SK-MEL-5 (cell line): ENCODE measurements at places on chromosomes 3 and 15.

- DNase-seq = no peak
These were observed 304.8 kb upstream of the CTDSPL start for GRCh38 chr3:37556789-37557301.

DNA sequence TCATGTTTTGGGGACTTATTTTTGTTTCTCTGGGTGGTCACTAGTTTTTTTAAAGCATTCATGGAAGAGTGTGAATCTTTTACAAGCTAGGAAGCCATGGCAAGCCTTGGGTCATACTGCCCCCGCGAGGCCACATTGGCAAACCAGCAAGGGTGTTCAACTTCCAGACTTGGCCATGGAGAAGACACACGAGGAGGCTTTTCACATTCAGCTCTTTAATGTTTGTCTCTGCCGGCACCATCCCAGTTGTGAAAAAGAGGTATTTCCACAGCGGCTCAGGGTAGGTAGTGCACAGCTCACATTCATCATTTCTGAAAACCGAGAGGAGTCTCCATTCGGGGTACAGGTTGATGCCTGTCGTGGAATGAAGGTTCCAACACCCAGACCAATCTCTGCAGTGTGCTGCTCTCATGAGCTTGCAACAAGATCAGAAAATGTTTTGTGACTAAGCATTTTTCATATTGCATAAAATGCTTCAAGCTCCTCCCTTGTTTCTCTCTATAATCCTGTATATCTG lies 7.7 kb downstream of the CCR5 start:
- DNase-seq = peak; percentile 82

GRCh38 chr3:176879710-176880109 lies 317.6 kb downstream of the TBL1XR1 start:
- no peak for DNase-seq

DNA sequence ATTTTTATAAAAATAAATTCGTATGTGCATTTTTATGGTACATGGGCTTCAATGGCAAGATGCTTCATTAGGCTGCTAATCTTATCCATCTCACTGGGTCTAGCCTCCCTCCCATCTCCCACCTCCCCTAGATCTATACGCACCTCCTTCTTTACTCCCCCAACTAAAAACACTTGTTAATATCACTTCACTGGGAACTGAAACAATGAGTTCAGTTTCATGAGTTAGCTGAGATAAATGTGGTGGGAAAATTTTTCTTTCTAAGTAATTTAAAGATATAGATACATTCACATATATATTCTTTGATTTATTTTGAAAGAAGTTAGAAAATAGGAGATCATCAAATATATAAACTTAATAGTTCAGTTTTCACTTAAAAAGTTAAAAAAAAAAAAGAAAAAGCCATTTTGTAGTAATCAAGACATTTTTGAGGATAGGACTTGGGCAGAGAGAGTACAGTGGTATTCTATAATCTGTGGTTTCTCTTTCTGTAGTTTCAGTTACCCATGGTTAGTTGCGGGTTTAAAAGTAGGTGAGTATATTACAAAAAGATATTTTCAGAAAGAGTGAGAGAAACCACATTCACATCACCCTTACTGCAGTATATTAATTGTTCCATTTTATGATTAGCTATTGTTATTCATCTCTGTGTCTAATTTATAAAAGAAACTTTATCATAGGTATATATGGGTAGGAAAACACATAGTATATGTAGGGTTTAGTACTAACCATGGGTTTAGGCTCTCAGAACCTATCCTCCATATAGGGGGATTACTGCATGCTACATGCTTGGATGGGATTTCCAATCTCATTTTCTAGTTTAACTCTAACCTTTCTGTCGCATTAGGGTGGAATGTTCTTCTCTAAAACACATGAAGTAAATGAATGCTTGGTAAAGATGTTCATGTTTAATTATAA lies 316.0 kb upstream of the CBLB start:
- no peak for DNase-seq

DNA sequence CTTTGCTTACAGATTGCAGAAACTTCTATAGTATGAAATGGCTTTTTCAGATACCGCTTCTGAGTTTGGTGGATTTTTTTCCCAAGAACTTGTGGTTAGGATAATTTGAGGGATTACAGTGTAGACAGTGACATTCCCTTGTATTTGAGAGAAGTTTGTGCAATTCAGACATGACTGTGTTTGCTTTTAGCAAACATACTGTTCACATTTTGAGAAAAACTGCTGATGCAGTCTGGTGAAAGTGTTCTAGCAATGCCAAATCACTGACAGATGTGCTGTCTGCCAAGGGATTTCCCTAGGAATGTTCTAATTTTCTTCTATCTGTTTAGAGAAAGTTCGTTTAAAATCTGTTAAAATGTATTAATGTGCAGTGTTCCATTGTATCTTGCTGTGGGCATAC lies 652.6 kb downstream of the FHIT start:
- DNase-seq = no peak

DNA sequence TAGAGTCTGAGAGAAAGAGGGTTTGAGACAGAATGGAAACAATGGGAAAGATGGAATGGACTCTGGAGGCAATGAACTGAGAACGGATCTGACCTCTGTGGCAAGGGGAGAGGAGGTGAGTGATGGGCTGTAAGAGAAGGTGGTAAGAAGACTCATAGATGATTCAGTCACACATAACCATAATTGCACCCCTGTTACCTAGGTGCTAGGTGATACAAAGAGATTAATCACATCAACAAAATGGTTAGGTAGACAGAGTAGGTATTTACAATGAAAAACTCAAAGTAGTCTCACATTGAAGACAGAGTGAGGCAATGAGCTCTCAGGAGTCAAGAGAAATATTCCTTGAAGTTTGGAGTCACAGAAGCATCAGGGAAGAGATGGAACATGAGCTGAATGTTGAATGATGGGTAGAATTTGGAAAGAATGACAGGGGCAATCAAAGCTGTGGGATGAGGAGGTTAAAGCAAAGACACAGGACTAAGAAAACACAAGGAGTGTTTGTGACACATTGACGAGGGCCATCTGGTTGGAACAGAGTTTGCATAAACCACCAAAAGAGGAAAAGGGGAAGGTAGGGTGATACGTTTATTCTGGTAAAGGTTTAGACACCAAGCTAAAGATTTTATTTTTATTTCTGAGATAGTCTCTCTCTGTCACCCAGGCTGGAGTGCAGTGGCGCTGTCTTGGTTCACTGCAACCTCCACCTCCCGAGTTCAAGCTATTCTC lies 32.7 kb downstream of the MME start:
- no peak for DNase-seq

DNA sequence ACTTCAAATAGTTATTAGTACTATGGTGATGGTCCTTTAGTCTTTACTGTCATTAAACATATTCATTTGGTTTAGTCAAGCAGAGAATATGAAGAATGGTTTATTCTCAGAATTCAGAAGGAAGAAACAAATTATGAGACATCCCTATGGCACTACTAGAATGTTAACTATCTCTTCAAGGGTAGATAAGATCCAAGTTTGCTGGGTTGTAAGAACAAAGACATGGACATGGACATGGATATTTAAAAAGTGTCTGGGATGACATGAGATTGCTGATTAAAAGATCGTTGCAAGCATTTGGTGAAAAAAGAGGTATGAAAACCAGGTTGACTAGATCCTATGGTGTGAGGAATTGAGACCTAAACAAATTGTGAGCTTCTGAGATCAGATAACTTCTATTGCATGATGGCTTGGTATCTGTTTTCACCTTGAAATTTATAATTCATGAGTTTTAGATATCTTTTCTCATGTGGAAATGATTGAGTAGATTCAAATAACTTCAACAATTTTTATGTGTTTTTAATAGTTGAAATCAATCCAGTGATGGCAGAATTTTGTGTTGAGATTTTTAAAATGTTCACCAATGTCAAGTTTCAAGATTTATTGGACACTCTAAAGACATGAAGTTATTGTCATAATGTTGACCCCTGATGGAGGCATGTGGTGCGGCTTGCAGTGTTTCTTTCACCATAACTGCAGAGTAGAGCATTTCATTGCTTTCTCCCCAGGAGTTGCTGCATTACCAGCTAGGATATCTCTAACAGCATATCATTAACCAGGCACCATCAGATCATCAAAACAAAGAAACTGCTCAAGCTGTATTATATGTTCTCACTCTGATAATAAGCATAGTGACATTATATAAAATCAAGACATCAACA lies 72.6 kb downstream of the NAALADL2 start:
- DNase-seq = no peak

GRCh38 chr15:87099916-87100315 lies 1020.2 kb downstream of the AGBL1 start:
- no peak for DNase-seq

DNA sequence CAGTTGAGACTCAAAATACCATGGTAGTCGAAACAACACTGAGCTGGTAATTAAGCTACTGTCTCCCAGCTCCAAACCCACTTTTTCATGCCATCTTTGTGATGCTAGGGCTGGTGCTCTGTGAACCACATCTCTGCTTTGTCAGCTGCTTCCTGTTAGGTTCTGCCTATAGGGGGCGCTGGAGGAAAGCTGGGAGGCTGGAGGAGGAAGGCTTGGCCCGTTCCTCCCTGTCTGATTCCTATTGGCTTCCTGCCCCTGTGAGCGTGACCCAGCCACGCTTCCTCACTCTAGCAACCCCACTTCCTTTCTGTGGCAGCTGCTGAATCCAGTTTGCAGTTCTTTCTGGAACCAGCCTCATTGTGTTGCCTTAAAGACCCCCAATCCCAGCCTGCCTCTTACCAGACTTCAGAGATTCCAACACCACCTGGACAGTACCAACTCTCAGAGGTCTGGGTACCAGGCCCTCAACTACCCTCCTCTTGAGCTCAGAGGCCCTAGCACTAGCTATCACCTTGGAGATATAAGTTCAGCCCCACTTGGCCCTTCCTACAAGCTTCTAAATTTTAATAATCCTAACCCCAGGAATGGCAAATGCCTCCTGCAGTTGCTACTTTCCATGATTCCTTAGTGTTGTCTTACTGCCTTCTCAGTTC lies 120.9 kb downstream of the ERC2 start:
- DNase-seq = peak; percentile 67

- DNase-seq = peak; percentile 20
These were observed 563 bp downstream of the ARL6IP5 start for GRCh38 chr3:69085168-69085832.

DNA sequence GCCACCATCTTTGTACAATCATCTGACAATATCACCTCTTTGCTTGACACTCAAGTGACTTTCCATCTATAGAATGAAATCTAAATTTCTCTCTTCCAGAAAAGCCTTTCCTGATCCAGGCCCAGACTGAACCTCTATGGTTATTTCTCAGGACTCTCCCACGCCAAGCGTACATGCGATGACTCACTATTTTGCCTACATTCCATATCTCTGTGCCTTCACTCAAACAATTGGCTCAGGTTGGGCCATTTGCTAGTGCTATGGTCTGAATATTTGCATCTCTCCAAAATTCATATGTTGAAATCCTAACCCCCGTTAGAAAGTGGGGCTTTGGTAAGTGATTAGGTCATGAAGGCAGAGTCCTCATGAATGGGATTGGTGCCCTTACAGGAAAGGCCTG lies 43.9 kb downstream of the ST3GAL6 start:
- DNase-seq = no peak

GRCh38 chr3:36906504-36907149 lies 38.2 kb downstream of the TRANK1 start:
- no peak for DNase-seq

- DNase-seq = no peak
These were observed 3.1 kb downstream of the AP4E1 start for GRCh38 chr15:50911621-50912020.

DNA sequence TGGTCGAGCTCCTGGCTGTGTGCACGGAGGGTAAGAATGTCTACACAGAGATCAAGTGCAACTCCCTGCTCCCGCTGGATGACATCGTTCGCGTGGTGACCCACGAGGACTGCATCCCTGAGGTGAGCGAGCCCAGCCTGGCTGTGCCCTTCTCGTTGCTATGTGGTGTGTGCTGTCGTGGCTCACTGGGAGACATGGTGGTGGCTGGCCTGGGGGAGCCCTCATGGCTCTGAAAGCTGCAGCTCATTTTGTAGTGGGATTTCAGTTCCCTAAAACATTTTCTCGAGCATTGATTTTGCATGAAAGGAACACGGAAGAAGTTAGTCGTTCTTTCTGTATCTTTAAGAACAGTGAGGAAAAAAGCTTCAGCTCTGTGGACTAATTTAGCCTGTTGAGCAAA lies 200.5 kb downstream of the ITPR1 start:
- DNase-seq = no peak

DNA sequence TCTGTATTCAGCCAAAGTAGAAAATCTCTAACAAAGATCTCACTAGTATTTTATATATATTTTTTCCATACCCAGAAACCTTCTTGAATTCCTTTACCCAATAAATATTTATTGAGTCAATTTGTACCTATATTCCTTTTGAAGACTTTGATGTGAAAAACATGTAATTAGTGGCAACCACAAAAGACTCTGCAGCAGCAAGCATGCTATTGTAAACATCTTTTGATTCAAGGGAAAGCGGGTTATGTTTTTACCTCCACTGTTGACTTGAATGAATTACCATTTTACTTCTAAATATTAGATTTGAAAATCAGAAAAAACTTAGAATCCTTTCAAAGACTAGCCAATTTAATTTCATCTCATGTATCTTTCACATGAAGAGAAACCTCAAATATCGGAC lies 2.4 kb downstream of the GPR15 start:
- no peak for DNase-seq

DNA sequence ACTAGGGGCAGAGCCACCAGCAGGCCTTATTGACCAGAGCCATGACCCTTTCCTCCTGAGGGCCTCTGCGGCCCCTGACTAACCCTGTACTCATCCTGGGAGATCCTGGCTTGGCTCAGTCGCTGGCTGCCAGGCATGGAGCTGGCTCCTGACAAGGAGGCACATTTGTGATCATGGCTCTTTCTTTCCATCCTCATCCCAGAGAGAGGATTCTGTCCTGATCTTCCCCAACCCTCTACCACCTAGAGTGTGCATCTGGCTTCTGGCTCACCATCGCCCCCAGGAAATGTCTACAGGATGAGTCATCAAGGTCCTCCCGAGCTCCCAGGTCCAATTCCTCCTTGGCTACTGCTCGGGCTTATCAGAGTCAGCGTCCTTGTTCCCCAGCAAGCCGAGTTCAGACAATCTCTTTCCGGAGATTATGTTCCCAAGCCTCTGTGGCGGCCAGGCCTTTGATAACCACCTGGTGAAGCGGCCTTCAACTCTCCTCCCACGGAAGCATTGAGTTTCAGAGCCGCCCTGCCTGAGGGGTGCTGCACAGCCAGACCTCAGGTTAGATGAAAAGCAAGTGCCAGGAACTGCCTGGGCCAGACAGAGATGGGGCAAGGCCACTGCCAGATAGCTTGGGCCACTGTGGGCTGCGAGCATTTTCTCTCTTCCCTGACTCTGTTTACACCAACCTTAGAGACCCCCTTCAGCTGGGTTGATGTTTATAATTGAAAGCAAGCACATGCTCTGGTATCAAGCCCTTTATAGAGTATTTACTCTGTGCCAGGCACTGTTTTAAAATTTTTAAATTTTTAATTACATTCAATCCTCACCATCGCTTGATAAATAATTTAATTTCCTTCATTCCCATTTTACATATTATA lies 44.3 kb upstream of the MRPS22 start:
- no peak for DNase-seq

GRCh38 chr15:61095804-61096506 lies 133.1 kb downstream of the RORA start:
- no peak for DNase-seq
